ENCODE measurements at places on chromosomes 5 and 9.

DNA sequence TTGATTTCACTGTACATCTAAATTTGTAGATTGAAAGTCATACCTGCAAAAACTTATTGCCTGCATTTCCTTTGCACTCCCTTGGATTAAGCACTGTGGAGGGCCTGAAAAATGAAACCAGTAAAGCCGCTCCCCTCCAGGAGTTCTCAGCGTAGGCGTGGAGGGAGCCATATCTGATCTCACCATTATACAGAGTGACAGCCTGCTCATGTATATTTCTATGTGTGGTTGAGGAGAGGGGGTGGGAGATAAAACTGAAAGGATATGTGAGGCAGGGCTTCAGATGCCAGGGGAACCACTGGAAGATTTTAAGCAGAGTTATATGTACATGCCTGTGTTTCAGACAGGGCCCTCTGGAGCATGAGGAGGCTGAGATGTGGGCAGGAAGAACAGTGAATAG is 303.0 kb downstream of the MSX2 start:
- no peak for DNase-seq

- DNase-seq, result no peak
These were observed 9.0 kb downstream of the FCN1 start for GRCh38 chr9:134908524-134909309.

GRCh38 chr9:112858625-112859147 is 32.0 kb downstream of the SLC46A2 start:
- DNase-seq, result no peak

DNA sequence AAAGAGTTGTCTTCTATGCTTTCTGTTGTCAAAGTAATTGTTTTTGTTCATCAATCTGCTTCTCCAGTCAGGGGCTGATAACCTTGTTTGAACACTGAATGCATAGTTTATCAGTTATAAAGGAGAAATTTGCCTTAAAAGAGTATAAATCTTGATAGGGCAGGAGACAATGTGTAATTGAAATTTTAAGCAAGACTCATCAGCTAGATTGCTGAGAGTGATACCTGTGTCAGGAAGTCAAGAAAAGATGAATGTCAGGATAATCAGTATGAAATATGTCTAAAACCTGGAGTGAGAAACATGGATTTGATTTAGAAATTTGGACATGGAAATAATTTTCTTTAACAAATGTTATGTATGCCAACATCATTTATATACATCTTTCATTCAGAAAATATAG is 1258.1 kb downstream of the EFNA5 start:
- DNase-seq, result no peak

- DNase-seq, result no peak
These were observed 99.2 kb downstream of the UHRF2 start for GRCh38 chr9:6512085-6512657.

GRCh38 chr5:61678966-61679365 is 346.9 kb downstream of the ZSWIM6 start:
- no peak for DNase-seq

DNA sequence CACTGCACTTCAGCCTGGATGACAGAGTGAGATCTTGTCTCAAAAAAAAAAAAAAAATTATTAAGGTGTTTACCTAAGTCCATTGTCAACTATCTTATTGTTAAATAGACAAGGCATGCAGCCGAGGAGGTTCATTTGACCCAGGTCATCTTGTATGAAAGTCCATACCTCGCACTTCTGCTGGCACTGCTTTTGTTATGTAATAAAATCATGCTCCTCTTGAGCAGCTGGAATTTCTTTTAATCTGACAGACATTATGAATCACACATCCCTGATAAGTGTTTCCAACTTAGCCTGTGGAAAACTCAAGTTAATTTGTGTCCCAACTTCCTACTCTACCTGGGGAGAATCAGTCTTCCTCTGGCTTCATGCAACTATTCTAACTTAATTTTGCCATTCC is 315.6 kb upstream of the KLF4 start:
- DNase-seq, result no peak

- no peak for DNase-seq
These were observed 105.8 kb downstream of the TTLL11 start for GRCh38 chr9:121987314-121987713.

DNA sequence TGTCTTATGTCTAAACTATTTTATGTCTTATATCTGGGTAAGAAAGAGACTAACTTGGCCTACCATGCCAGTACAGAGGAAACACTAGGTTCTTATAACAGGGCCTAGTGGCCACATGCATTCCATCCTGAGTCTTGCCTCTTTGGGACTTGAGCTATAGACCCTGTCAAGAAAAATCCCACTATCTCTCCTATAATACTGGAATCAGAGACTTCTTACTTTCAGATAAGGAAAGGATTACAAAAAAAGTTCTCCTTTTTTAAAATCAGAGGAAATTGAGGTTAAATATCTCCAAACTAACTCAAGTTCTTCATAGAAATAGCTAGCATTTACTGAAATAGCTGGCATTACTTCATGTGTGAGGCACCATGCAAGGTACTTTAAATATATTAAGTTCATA is 34.3 kb downstream of the PTGER4 start:
- no peak for DNase-seq

GRCh38 chr9:120913647-120914264 is 12.8 kb downstream of the TRAF1 start:
- DNase-seq, result no peak

- DNase-seq, result no peak
These were observed 23.9 kb upstream of the PPP2CA start for GRCh38 chr5:134249469-134250379.
